ENCODE measurements at places on chromosomes 5 and 9.

GRCh38 chr9:120792898-120793765, at the start of gene FBXW2:
Gene FBXW2, minus strand, starts transcription at chr9:120793416. Its CDS starts 5,158 bp downstream, at chr9:120788258.
- peak; percentile 86 for DNase-seq

DNA sequence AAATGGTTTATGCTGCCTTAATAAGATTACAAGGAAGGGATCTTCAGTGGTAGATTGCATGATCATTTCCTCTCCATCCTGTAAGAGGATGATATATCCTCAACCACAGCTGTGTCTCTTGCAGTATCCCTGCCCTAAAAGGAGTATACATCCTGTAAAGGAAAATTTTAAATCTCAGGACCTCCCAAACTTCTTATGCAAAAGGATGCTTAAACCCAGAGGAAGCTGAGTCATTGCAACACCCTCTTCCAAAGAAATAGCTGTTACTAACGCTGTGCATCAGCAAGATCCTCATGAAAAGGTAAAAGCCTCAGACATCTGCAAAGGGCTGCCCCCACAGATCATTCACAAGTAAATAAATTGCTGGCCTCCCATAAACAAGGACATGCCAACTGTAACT, 599.0 kb downstream of the PRELID2 start:
- DNase-seq, result no peak

- no peak for DNase-seq
Measured at GRCh38 chr5:16865151-16865550, 70.9 kb downstream of the MYO10 start.

DNA sequence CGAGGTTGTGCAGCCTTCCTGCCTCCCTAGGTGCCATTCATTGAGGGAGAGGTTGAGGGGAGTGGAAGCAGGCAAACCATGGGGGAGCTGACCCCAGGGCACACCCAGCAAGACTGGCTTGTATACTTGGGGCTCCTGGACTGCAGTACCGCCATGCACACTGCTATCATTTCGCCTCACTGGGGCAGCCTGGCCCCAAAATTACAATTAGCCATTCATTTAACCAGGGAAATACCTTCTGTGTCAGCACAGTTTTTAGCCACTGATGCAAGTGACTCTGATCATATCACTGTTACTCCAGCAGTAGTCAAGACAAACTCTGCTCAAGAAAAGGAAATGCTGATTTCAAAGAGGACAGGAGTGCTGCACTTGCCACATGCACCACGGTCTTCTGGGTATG, 109.7 kb downstream of the TRIO start:
- DNase-seq, result no peak

GRCh38 chr9:130886981-130887380, 9.6 kb downstream of the QRFP start:
- DNase-seq, result no peak

GRCh38 chr9:127962278-127962677, 18.5 kb downstream of the EEIG1 start:
- DNase-seq, result no peak

DNA sequence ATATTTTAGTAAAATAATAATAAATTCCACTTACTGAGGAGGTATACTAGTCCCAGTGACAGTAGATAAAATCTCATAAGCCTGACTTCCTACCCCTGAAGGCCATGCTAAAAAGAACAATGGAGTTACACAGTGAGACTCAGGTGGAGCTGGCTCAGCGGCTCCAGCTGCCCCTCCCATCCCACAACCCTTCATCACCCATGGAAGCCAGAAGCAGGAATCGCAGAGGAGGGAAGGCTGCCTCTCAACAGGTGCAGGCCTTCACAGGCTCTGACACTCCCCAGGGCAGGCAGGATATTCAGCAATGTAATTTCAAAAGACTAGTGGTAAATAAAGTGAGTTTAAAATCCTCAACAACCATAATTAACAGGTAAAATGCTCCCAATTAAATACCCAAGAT, 67.5 kb downstream of the FANCC start:
- DNase-seq, result no peak

All from right renal pelvis (tissue), 4 donors.